ENCODE measurements at places on chromosomes 4 and X.

DNA sequence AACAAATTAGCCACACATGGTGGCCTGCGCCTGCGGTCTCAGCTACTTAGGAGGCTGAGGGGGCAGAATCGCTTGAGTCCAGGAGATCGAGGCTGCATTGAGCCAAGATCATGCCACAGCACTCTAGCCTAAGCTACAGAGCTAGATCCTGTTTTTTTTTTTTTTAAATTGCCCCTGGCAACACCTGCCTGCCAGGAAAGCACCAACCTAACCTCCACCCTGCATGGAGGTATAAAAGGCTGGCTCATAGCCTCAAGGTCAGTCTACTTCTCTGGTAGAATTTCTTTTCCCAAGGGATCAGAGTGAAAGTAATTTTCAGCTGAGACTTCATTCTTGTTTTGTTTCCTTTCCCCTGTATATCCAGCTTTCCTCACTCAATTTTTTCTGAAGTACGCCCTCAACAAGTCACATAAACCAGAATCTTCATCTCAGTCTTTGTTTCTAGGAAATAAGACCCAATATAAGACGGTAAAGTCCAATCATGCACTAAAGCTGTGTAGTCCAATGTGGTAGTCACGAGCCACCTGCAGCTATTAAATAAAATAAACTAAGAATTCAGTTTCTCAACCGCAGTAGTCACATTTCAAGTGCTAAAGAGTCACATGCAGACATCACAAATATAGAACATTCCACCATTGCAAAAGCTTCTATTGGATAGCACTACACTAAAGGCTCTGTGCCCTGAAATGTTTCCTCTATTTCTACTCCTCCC is 113.3 kb downstream of the HPGD start:
- DNase-seq: no peak

DNA sequence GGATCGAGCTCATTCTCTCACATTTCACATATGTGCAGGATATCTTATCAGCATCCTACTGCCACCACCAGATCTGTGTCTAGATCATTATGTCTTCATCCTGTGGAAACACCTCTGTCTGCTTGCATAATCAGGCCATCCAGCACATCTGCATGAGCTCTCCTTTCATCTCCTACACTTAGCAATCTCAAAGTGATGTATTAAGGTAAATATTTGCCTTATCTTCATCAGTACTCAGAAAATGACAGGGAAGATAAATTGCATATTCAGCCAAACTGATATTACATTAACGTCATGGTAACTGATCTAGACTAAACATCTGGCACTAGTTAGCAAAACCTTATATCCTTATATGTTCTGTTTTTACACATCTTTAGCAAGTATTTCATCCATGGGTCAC is 207.3 kb upstream of the PABPC4L start:
- DNase-seq: no peak

DNA sequence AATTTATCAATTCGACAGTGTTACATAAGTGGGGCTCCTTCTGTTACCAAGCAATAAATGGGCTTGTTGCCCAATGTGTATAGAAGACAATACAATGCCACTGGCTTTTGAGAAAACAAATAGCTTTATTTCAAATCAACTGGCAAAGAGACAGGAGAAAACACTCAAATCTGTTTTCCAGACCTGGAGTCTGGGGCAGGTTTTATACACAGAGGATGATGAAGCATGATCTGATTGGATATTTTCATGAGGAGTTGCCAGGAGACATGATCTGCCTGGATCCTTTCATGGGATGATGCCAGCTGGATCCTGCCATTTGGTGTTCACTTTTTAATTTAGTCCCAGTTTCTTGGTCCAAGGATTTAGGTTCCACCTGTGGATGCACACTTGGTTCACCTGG is 287.9 kb downstream of the CXXC4 start:
- no peak for DNase-seq

DNA sequence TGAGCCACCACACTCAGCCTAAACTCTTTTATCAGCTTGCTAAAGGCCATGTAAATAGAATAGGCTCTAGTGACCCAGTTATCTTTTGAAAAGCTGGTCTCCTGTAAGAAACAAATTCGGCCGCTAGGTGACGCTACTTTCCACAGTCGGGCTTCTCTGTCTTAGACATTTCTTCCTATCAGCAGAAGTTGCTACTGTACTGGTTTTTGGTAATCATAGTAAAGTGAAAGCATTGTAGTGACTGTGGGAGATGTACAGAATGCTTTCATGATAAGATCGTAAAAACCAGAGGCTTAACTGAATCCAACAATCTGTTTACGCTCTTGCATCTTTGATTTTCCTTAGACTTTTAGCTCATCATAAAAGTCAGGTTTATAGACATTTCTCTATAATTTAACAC is 82.6 kb downstream of the GK start:
- DNase-seq: peak; percentile 54

GRCh38 chrX:12042615-12043014 is 95.7 kb upstream of the FRMPD4 start:
- DNase-seq: no peak

DNA sequence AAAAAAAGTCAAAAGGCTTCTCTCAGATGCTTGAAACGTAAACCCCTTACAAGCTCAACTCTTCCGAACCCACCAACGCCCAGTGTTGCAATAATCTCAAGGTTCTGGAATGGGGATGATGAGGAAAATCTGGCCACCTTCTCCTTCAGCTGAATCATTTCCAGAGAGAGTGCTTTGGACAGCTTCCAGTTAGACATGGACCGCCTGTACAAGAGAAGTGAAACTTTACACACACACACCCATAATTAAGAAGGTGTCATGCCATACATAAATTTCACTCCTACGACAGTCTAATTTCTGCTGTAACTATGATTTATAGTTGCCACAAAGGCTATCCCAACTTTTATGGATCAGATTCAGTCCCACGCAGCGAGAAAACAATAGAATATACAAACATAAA is 72.3 kb downstream of the PRKG2 start:
- peak; percentile 62 for DNase-seq

DNA sequence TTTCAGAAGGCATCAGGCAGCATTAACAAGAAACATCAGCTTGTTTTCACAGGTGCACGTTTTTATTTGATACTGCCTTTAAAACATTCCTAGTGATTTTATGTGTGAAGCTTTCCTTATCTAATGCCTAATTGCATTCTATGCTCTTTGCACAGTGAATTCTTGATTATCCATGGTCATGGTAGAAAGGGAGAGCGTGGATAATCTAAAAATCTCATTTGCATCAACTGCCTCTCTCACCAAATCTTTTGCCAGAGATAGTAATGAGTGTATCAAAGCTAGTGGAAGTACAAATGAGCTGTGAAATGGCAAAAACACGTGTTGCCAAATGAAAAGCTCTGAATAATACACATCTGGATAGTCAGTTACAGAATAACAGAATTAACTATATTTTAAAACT is 170.5 kb downstream of the NAA11 start:
- DNase-seq: no peak

DNA sequence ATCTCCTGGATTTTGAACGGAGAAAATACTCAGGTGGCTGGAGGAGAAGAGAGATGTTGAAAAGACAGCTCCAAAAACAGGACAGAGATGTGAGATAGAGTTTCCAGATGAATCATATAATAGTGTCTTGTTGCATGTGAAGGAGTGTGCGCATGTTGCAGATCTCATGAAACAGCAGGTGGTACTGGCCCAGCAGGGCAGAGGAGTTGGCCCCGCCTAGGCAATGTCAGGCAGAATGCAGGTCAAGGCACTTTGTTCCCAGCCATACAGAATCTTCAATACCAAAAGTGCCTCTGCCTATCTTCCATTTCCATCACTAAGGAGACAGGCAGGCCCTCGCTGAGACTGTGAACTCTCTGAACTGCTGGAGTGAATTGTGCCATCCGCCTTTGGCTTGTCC is 63.9 kb upstream of the FAT1 start:
- DNase-seq: no peak

GRCh38 chrX:21831496-21831895 is 7.9 kb upstream of the MBTPS2 start:
- DNase-seq: no peak

DNA sequence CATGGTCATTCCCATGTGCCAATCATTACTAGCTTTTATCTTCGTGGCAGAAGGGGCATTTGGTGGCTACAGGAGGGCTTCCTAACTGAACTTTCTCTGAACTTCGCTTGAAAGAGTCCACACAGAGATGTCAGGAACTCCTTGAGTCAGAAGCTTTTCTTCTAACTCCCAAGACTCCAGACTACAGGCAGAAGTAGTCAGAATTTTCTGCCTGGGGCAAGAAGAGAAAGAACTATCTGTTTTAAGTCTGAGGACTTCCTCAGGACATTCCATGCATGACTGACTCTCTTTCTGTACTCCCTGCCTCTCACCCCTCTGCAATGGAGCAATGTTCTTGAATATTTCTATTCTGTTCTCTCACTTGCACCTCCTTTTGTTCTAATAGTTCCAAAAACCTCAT is 170.5 kb upstream of the TBC1D9 start:
- peak; percentile 55 for DNase-seq

GRCh38 chr4:176920694-176921093 is 128.0 kb upstream of the VEGFC start:
- peak; percentile 44 for DNase-seq

GRCh38 chr4:61380865-61381264 is 180.7 kb downstream of the ADGRL3 start:
- no peak for DNase-seq

- DNase-seq: no peak
These were observed 17.6 kb downstream of the FRAS1 start for GRCh38 chr4:78074759-78075158.

- DNase-seq: peak; percentile 42
These were observed 3.4 kb downstream of the DDX53 start for GRCh38 chrX:23003116-23003515.

GRCh38 chrX:118603981-118604380 is 108.4 kb downstream of the DOCK11 start:
- peak; percentile 46 for DNase-seq

DNA sequence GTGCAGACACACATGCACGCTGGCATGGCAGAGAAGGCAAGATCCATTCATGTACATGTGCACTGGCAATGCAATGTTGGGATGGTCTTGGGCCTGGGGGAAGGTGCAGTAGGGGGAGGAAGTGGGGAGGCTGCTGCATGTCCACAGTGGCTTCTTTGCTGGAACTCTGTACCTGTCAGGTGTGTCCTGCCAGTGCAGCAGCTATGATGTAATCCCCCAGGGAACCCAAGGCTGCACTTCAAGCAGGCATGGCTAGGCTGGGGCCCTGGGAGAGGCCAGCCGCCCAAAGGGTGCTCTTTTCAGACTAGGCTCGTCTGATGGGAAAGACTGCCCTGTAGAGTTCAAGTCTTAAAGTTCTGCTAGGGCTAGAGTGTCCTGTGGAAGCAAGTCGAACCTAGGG is 1304.0 kb downstream of the FAM133A start:
- DNase-seq: no peak

- DNase-seq: peak; percentile 45
These were observed 33.0 kb downstream of the DRP2 start for GRCh38 chrX:101252634-101253033.

DNA sequence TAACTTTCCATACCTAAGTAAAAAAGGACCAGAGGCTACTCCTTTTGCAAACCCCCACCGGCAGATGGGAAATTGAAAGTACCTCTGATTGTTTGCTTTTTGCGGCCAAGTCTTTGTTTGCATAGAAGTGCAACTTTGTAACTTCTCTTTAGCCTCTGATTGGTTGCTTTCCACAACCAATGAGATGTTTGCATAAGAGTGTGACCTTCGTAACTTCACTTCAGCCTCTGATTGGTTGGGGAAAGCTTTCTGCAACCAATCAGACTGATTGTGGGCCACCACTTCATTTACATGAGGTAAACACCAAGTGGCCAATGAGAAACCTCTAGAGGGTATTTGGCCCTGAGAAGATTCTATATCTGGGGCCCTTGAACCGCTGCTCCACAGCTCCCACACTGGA is 48.8 kb upstream of the PGRMC1 start:
- DNase-seq: no peak
